ENCODE measurements at places on chromosomes 3 and 15. TPM values are rescaled to one million over a fixed set of nuclear protein-coding genes. Genes with fewer than 3 reads are reported as not detected.

DNA sequence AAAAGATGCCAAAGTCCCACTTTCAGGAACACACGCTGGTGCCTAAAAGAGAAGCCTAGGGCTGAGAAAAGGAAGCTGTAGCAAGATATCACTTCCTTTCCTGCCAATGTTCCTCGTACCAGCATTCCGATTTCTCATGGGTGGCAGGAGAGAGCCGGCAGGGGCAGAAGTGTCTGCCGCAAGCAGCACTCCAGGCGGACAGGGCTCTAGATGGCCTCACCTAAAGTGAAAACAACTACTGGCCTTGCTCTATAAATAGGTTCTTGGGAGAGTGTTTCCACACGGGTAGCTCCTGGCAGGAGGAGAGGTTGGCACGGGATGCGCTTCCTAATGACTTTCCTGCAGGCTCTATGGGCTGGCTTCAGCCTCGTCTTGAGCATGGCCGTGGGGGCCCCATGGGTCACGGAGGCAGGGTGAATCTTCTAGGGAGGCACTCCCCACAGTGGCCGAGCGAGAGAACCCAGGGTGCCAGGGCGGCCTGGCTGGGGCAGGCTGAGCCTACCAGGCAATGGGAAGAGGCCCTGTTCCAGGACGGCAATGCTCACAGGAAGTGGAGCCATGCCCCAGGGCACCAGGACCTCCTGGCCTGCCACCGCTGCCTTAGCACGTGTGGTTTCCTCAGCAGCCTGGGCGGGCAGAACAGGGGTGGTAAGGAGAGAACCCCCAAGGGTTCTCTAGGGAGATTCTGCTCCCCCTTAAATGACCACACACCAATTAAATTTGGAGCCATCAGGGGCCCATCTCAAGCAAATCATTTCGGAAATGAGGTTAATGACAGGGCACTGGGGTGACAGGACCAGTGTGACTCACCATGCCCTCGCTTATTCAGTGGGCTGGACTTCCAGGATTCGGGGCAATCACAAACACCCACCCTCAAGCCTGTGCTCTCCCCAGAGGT is 14.6 kb upstream of the DUSP7 start:
- DNase-seq, result no peak

- peak; percentile 71 for DNase-seq
Measured at GRCh38 chr15:75801859-75802593, 41.2 kb upstream of the UBE2Q2 start.

DNA sequence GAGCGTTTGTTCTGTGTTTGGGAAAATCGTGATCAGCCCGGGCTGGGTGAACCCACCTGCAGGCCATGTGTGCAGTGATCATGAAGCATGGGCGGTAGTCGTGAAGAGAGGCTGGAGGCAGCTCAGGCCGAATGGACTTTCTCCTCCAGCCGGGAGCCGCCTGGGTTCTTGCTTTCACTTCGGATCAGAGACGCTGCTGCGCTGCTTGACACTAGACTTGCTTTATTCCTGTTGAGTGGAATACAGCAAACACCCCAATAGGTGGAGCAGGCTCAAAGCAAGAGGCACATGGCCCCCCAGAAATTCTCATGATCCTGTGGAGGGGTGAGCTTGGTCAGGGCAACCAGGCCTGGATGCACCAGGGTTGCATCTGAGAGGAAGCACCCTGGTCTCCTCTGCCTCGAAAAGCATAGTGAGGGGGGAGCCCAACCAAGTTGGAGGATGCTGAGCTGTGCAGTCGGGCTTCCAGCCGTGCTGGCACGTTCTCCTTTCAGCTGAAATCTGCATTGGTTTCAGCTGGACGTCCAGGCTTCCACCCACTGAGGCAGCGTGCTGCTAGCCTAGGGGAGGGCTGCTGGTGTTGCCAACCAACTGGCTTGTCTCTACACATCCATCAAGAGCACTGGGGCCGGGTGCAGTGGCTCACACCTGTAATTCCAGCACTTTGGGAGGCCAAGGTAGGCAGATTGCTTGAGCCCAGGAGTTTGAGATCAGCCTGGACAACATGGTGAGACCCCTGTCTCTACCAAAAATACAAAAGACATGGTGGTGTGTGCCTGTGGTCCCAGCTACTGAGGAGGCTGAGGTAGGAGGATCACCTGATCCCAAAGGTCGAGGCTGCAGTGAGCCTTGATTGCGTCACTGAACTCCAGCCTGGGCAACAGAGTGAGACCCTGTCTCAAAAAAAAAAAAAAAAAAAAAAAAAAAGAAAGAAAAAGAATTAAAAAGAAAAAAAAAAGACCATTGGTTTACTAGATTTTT is 2.8 kb upstream of the NRROS start:
- no peak for DNase-seq

DNA sequence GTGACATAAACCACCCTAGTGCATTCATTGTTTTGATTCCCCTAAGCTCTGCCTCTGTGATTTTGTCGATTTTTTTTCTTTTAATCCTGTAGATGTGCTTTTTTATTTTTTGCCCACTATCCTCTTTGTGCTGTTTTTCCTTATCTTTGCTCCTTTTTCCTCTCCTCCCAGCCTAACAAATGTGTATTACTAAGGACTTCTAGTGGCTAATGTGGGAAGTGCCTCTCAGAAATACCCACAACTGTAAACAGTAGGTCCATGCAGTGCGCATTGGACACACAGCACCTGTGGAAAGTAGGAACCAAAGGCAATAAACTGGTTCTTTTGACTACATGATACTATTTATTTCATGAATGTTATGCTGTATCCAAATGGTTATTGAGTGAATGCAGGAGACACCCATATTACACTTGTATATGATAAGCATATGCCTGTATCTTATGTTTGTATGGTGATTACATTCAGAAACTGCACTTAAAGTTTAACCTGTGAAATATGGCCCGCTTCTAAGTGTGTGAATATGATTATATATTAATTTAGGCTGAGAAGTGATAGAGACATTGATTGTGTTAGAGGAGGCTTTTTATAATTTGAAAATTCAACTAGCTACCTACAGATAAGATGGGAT is 147.8 kb downstream of the PLCL2 start:
- no peak for DNase-seq

DNA sequence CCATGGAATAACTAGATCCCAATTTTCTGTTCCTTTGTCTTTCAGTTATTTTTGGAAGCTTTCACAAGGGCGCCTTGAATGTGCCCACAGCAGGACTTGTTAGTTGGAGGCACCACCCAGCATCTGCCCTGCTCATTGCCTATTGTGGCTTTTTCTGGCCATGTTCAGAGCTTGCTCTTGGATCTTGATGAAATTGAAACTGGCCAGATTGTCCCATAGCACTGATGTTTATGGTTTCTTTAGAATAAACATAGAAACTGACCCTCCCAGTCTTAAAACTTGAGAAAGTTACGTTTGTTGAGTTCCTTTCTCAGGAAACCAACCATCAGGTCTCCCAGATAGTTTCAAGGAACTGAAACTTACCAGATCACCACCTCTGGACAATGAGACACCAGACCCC is 474.7 kb downstream of the IL5RA start:
- DNase-seq, result no peak

Gene NFKBIZ
- 122 TPM for total RNA-seq
